ENCODE measurements at places on chromosomes 4 and X. TPM values are rescaled to one million over a fixed set of nuclear protein-coding genes. Genes with fewer than 3 reads are reported as not detected.

OR13H1 gene
- not detected for total RNA-seq

RTL5 gene
- 2.9 TPM for total RNA-seq

PRDM8 gene
- total RNA-seq, result 32.8 TPM

ODAPH gene
- not detected for total RNA-seq

PRRG3 gene
- total RNA-seq, result 2.2 TPM

ARAP2 gene
- total RNA-seq, result 6.7 TPM
